NCI-H446 treated with DMSO at 0.1 percent for 48 hours (cell line): ENCODE measurements at places on chromosomes 12 and 14.

- DNase-seq = no peak
Measured at GRCh38 chr12:95322326-95322725, 104.7 kb downstream of the VEZT start.

DNA sequence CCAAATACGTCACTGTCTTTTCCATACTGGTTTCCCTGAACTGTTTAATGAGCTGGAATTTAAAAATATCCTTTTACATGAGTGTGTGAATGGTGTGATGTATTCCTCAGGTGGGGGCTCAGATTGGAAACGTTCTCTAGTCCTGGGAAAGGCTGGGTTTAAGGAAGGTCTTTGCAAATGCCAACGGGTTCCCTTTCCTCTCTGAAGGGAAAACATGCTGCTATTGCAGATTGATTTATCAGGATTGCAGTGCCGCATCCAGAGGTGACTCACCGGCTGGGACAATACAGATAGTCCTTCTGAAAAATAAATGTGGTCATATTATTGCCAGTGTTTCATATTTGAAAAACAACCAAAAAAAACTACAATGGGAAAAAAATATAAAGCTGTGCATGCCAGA is 193.1 kb upstream of the FLRT2 start:
- no peak for DNase-seq

DNA sequence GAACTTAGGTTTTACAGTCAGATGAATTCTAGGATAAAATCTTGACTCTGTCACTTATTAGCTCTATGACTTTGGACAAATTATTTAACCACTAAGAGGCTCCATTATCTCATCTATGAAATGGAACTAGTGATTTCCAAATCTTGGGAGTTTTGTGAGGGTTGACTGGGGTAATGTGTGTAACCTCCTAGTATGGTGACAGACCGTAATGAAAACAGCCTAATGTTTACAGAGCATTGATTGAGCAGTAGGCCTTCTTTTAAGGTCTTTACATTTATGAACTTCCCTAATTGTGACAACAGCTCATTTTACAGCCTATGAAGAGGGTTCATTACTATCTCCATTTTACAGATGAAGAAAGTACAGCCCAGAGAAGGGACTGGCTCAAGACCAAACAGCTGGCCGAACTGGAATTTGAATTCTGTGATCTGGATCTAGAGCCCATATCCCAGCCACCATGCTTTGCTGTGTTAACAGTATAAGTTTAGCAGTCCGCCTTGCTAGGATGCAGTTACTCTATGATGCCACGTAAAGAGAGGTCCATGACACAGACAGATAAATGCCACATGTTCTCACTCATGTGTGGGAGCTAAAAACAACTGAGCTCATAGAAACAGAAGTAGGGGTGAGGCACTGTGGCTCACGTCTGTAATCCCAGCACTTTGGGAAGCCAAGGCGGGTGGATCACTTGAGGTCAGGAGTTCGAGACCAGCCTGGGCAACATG is 9.1 kb upstream of the FBXL14 start:
- DNase-seq = no peak

- DNase-seq = no peak
Measured at GRCh38 chr14:45970621-45971020, 681.0 kb downstream of the RPL10L start.

DNA sequence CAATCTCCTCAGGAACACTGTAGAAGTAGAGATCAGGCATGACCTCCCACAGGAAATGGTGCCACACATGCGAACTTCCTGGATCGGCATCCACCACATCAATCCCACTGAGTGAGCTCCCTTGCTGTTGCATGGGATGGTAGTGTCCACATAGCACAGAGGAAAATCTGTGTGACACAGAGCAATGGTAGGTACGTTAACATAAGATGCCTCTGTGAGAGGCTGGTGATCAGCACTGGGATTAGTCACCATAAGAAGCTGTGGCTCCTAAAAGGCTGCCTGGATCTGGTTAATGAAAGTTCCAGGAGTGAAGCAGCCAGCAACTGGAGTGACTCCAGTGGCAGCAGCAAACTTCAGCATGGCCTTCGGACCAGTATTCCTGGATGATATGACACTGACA is 21.8 kb downstream of the WDHD1 start:
- no peak for DNase-seq

DNA sequence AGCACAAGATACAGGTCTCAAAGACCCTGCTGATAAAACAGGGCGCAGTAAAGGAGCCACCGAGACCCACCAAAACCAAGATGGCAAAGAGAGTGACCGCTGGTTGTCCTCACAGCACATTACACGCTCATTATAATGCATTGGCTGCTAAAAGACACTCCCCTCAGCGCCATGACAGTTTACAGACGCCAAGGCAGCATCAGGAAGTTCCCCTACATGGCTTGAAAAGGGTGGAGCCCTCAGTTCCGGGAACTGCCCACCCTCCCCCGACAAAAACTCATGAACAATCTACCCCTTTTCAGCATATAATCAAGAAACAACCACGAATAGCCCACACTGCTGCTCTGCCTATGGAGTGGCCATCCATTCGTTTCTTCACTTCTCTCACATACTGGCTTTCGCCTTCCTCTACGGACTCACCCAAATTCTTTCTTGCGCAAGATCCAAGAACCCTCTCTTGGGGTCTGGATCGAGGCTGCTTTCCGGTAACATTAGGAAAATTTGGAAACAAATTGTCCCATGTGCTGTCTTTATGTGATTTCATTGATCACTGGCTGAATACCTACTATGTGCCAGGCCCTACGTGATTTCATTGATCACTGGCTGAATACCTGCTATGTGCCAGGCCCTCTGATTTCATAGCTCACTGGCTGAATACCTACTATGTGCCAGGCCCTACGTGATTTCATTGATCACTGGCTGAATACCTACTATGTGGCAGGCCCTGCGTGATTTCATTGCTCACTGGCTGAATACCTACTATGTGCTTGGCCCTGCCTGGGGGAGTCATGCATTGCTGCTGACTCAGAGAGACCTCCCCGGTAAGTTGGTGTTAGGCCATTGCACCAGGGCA is 126.4 kb downstream of the PIWIL1 start:
- no peak for DNase-seq

GRCh38 chr12:100215209-100215608 is 14.6 kb downstream of the ACTR6 start:
- DNase-seq = no peak

DNA sequence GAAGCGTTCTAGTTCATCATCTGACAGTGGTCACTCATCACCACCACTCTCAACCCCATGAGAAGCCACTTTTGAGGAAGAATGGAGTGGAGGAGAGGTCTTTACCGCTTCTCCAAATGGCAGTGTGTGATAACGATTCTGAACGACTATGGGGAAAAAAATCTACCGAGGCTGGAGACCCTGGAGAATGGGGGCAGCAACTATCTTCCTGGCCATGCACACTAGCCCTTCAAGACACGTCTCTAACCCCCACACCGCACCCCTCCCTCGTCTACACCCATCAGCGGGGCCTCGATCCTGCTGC is 365 bp downstream of the ING4 start:
- no peak for DNase-seq

DNA sequence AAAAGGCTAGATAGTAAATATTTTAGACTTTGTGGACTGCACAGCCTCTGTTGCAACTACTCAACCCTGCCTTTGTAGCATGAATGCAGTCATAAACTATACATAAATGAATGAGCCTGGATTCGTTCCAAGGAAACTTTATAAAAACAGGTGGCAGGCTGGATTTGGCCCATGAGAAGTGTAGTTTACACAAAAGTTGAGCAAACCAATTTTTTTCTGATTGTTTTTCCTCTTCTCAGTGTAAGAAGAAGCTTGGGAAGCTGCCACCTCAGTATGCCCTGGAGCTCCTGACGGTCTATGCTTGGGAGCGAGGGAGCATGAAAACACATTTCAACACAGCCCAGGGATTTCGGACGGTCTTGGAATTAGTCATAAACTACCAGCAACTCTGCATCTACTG is 9.5 kb downstream of the OAS1 start:
- peak; percentile 69 for DNase-seq

GRCh38 chr12:109833307-109834189 is at the start of gene TRPV4:
TSS of gene TRPV4 (minus strand) at chr12:109833398. CDS start at chr12:109814796, 18,602 bp downstream.
- no peak for DNase-seq

DNA sequence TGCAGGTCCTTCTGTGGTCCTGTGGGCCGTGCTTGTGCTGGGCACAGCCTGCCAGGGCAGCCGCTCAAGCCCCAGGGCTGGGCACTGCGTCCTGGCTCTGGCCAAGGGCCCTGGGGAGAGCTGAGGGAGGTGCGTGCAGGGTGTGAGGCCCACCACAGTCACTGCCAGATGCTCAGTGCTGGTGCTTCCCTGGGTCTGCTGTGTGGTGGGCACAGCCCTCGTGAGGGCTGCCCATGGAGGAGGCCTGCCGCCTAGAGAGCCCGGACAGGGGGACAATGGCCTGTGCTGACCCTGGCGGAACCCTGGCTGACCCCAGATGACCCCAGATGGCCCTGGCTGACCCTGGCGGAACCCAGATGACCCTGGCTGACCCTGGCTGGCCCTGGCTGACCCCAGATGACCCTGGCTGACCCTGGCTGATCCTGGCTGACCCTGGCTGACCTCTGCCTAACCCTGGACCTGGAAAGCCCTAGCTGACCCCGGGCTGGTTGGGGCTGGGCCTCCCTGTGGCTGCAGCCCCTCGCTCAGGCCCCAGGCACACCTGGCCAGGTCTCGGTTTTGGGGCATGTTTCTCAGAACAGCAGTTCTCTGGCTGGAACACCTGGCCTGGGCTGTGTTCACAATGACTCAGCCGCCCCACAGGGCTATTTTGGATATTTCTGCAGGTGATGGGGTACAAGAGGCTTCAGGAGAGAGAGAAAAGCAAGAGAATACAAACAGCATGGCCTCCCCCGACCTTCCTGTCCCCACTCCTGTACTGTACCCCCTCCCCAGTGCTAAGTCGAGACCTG is 55.4 kb downstream of the TMEM121 start:
- DNase-seq = no peak

DNA sequence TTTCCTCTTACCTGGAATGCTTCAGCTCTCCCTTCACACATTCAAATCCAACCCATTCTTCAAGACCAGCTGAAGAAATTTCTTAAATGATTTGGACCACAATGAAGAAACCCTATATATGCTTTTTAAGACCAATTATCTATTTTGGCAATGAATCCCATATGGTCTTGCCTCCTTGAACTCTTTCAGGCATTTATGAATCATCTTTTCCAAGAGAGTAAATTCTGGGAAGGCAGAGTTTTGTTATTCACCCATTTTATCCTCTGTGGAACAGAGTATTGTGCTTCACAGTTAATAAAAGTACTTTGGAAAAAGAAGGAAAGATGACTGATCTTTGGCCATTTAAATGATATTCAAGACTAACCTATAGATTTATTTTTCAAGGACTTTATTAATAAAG is 14.0 kb downstream of the GIT2 start:
- no peak for DNase-seq
